Upper lobe of left lung (tissue), 6 donors: ENCODE measurements at places on chromosomes 4 and X.

DNA sequence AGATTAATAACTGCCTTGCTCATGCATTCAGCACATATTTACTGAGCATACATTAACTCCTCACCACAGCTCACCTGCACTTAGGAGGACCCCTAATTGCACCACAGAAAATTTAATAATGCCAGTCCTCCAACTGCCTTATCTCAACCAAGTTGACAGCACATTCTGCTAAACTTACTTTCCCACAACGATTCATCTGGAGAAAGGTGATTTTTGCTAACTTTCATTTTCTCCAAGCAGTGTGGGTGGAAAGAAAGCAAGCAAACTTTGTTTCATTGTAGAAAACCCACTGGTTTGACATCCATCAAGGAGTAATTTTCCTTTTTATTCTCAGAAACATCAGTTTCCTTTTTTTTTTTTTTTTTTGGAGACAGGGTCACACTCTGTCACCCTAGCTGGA is 49.1 kb downstream of the RASGEF1B start:
- DNase-seq = no peak

DNA sequence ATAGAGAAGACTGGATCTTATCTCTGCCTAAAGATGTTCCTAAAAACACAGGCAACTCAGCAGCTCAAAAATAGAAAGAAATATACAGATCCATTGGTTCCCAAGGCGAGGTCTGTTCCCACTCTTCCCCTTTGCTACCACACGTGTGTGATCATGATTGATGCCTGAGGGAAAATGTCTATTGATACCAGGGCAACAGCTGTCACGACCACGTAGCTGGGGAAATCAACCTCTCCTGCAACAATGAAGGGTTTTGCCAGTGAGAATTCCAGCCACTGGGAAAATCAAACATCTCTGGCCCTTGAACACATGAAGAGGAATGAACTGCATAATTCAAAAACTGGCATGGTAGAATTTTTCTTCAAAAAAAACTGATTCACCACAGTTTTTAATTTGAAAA is 131.0 kb upstream of the MAP3K15 start:
- no peak for DNase-seq

GRCh38 chrX:120726294-120726693 is 96.4 kb upstream of the C1GALT1C1 start:
- no peak for DNase-seq

DNA sequence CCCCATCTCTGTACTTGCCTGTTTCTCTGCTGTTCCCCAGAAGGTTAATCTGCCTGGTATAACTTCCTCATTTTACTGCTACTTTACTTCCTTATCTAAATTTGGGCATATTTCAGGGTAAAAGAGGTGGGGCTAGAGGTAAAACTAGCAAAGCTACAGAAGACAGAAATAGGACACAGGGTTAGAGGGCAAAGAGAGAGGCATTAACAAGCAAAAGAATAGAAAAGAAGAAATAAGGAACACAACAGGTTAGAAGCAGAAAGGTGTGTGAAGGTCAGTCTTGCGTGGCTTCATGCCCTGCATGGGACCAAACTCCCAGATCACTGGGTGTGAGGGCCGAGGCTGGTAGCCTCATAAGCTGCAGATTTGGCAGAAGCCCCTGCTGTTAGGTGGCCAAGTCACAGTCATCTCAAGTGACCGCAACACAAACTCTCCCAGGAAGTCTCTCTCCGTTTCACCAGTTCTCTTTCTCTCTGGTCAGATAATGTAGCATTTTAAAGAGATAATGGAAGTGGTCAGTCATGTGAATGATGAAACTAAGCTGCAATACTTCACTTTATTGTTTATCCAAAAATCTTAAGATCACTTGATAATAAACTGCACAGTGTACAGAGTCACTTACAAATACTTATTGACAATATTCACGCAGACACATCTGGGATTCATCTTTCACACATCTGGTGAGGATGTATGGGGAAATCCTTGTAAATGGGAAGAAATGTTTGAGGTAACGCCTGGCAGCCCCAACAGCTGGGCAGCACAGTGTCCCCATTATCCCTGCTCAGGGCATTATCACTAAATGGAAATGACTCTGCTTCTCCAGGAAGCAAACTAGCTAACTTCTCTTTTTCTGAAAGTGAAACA is 16.4 kb downstream of the TMEM154 start:
- DNase-seq = no peak

DNA sequence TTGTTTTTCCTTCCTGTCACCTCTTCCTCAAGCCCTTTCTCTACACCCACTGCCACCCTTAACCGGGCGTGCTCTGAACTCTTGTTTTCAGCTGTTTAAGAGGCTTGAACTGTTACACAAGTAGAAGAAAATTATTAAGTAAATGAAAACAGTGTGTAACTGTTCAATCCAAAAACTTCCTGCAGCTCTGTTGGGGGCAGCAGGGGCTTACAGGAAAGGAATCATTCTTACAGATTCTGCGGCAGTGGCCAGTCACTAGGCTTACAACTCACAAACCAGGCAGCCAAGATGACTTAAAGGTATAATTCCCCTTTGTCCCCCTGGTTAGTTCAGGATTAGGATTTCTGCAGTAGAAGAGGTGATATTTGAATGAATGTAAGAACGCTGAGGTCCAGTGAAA is 70.2 kb upstream of the ETNPPL start:
- DNase-seq = no peak

- DNase-seq = no peak
These were observed 296.6 kb upstream of the DIPK2B start for GRCh38 chrX:45497290-45497689.

DNA sequence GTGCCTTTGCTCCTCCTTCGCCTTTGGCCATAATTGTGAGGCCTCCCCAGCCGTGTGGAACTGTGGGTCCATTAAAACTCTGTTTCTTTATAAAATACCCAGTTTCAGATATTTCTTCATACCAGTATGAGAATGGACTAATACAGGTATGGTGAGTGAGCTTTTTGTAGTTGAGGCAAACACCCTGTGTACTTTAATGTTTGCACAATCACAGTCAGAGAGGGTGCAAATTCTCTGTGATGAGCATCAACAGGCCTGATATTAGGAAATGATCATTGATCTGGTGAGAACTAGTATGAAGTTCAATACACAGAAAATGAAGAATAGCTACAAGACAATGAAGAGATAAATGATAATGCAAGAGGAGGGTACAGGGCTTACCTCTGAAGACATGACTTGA is 744.6 kb downstream of the RPA4 start:
- no peak for DNase-seq

GRCh38 chr4:81905971-81906370 is 434.3 kb upstream of the RASGEF1B start:
- DNase-seq = no peak

- no peak for DNase-seq
These were observed 99.6 kb downstream of the CEP135 start for GRCh38 chr4:56048383-56048701.

DNA sequence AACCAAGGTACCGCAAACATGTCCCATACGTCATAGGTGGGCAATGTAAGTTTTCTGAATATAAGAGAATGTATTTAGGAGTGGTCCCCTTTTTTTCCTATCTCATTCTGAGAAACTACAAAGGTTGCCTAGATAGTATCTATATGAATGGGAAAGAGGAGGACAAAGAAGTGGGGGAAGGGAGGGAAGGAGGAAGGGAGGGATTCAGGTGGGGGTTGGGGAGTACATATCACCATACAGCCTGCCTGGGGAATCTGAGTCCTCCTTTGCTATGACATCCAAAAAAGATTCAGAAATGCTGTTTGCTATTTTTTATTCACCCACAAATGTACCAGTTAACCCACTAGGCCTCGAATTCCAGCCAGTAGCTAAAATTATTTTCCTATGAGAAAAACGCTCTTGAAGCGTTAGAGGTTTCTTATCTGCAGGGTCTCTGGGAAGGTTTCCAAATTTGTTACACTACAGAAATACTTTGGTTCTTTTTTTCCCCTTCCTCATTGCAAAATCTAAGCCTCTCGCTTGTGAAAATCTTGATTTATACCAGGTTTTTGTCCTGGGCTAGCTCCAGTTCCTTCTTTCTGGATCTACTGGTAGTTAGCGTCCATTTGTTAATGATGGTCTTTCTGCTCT is 212.9 kb downstream of the NSUN7 start:
- DNase-seq = no peak

DNA sequence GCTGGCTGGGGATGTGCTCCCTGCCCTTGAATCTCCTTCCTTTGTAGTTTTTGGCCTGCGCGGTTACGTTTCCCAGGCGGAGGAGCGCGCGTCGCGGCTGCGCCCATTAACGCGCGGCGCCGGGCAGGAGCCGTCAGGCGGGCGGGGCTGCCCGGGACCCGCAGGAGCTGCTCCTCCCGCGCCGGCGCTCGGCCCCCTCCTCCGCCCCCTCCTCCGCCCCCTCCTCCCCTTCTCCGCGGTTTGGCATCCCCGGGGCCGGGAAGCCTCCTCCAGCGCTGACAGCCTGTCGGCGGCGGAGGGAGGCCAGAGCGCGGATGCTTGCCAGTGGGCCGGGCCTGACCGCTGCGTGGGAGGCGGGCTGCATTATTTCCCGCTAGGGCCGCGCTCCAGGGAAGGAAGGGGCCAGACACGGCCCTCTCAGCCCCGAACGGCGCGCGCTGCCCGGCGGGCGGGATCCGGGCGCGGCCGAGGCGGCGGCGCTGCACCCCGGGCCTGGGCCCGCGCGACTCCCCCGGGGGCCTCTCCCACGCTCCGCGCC is at the start of gene DCLK2:
Gene DCLK2 (plus strand): TSS at position 405 of the 538 bp plus-strand sequence. CDS start 583 bp downstream, outside the sequence.
- DNase-seq = peak; percentile 35

DNA sequence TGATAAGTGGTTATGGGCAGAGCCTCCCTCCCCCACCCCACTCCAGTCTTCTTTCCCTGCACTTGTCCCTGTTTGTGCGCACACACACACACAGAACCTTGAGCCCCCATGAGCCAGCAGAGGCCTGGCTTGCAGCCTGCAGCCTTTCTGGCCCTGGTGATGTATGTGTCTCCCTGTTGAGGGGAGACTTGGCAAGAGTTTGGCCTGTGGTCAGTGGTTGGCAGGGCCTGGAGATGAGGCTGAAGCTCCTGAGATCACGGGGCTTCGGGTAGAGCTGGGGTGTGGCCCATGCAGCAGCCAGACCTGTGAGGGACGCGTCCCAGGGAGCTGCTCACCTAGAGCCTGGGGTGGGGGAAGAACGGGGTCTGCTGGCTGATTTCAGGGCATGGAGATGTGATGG is 2.3 kb downstream of the GPR173 start:
- DNase-seq = no peak

- no peak for DNase-seq
These were observed 41.8 kb downstream of the FNIP2 start for GRCh38 chr4:158810487-158811215.

GRCh38 chr4:22385611-22386011 is 130.3 kb downstream of the ADGRA3 start:
- no peak for DNase-seq

GRCh38 chr4:1795299-1796195 is 2.5 kb downstream of the FGFR3 start:
- DNase-seq = no peak

- no peak for DNase-seq
These were observed 67.9 kb downstream of the SH2D1A start for GRCh38 chrX:124414281-124414680.

DNA sequence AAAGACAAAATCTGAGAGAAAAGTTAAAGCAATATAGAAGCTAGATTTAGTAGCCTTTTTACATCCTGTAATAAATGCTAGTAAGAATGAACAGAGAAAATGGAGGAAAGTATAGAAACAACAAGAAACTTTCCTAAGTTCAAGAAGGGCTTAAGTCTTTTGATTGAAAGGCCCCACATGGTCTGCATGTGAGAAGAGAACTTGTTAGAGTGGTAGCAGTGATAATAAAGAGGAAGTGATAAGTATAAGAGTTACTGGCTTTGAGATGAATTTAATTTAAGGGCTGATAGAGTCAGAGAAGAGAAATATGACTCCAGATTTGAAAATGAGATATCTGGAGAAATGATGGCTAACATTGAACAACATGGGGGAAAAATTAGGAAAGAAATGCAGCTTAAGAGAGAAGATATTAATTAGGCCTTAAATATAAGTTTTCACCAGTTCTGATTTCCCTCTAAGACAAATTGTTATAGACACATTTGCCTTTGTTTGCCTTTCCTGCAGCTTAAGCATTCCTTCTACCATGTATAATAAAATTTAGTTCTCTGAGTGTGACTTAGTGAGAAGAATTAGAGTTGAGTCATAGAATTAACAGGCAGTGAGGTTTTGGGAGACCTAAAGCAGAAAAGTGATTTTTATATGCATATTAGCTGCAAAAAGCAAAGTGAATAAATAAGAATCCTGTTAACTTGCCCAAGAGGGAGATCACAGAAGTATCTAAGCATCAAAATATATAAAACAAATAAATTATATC is 18.4 kb downstream of the ZFX start:
- DNase-seq = no peak

DNA sequence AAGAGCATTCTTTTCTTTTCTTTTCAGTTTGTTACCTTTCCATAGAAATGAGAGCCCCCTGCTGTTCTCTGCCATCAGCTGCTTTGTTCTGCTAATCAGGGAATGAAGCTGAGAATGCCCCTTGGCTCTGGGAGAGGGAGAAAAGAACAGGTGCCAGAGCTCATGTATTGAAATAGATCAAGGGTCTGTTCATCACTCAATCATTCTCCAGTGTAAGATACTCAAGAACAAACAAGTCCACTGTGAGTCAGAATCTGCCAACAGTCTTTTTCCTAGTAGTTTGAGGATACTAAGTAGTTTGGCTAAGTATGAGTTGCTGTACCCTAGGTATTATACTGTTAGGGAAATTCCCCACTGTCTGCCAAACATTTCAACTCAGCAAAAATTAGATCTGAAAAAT is 144.3 kb downstream of the RTL3 start:
- DNase-seq = no peak

DNA sequence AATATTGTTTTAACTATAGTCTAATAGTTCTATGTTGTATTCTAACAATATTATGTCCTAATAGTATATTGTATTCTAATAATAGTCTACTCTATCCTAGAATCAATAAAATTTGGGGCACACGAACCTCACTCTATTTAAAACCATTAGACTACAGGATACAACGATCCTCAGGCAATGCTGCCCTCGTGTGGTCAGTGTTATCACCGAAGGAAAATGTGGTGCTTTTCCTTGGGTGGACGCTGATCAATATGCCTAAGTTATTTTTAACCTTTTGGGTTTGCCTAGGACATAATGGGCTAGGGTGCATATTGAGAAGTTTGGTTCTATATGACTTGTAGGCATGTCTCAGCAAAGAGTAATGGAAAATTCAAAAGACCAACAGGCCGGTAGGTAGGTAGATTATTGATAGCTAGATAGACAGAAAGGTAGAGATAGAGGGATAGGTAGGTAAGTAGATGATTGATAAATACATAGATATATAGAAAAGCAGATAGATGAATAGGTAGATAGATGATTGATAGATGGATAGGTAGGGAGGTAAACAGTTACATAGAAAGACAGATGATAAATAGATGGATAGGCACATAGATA is 75.1 kb downstream of the PRKX start:
- peak; percentile 29 for DNase-seq

DNA sequence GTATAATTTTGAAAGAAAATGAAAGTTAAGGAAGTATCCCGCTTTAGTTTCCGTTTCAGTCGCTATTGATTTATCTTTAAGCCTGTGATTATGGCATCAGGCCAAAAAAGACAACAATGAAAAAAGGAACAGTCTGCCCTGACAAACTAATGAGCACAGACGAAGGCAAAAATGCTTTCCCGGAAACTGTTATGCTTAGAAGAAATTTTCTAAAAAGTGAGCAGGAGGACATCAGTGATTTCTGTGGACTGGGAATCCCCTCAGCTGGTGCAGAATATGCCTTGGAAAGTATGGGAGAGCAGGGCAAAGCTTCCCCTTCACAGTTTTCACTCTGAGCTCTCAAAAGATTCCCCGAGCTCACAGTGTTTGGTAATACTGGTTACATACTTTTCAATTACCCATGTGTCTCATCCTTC is 5.1 kb upstream of the CXCL10 start:
- no peak for DNase-seq

GRCh38 chr4:153142700-153143438 is 61.4 kb upstream of the TRIM2 start:
- DNase-seq = no peak
